Fibroblast of skin of left biceps (primary cell): ENCODE measurements at places on chromosomes 5 and 9.
A peak's percentile ranks its signal among the peaks of the same experiment; 100 is the strongest.

DNA sequence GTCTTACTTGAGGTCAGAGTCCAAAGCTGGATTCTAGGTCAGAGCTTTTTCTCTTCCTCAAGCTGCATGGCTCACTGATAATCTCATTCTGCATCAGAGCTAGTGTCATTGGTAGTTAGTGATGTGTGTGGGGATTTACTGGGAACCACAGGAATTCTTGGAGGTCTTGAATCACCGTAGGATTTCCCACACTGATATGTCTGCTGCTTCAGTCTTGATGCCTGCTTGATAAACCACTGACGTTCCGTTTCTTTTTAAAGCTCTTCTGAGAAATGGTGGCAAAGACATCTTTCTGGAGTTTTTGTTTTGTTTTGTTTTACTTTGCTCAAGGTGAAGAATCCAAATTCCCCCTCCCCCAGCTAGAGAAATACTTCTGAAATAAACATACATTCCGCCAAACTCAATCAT, 1.2 kb upstream of the GARIN3 start:
- peak; percentile 67 for DNase-seq

- DNase-seq, result no peak
Observed at GRCh38 chr5:126613941-126614592, 13.3 kb downstream of the PHAX start.

GRCh38 chr9:132381966-132382541, 24.6 kb downstream of the TTF1 start:
- no peak for DNase-seq

DNA sequence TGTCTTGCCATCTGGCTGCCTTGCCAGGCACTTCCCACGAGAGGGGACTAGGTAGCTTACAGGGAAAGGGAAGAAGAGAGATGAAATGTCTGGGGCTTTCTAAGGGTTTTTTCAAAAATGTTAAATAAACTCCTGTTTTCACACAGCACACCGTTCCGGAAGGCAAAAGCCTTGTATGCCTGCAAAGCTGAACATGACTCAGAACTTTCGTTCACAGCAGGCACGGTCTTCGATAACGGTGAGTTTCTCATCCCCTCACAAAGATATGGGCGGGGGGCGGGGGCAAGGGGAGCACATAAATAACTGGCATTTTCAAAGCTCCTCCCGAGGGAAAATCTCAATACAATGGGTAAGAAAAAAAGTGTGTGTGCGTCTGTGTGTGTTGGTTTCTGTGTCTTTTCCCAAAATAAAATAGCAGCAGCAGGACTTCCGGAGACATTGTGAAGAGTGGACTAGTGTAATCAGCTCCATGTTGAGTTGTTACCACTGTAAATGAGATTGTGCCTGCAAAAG, 189.6 kb downstream of the NR3C1 start:
- DNase-seq, result no peak

DNA sequence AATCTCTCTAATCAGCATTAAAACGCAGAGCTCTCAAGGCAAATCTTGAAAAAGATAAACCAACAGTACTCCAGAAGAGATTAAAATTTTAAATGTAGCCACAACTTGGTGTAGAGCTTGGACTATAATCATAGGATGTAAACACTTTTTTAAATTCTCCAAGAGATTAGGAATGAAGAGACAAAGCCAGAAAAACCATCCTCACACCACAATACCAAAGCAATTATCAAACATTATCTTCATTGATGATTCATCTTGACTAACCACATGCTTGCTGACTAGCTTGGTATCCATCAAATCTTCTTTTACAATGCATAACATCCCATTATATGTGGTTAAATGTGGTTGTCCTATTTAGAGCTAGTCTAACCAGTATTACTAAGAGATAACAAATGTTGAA, 815.1 kb downstream of the TLE1 start:
- peak; percentile 80 for DNase-seq

DNA sequence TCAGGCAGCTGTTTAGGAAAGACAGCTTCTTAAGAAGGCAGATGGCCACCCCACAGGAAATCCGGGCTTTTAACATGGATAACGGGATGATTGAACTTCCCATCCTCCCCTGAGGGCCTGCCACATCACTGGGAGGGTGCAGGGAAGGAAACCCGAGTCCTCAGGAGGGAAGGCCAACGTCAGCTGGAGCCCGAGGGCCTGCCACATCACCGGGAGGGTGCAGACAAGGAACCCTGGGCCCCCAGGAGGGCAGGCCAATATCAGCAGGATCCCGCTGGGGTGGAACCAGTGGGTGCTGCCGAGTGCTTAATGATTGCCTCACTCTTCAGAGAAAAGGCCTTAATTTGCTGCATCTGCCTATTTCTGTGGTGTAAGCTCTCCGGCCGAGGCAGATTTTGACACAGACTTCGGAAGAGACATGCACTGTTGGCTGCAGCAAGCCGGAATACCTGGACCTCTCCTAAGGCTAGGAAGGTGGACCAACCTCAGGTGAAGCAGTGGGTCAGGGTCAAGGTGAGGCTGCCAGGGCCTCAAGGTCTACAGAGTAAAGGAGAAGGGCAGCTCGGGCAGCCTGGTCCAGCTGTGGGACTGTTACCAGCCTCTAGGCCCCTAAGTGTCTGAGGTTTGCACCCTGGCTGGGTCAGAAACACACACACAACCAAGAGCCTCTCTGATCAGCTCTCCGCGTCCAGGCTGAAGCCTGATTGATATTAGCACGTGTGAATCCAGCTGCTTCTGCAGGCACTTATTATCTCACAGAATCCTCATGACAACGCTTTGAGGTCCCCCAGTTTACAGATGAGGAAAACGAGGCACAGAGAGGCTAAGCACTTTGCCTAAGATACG, 14.8 kb upstream of the COL5A1 start:
- no peak for DNase-seq

GRCh38 chr5:139575751-139576150, 14.6 kb downstream of the UBE2D2 start:
- no peak for DNase-seq

DNA sequence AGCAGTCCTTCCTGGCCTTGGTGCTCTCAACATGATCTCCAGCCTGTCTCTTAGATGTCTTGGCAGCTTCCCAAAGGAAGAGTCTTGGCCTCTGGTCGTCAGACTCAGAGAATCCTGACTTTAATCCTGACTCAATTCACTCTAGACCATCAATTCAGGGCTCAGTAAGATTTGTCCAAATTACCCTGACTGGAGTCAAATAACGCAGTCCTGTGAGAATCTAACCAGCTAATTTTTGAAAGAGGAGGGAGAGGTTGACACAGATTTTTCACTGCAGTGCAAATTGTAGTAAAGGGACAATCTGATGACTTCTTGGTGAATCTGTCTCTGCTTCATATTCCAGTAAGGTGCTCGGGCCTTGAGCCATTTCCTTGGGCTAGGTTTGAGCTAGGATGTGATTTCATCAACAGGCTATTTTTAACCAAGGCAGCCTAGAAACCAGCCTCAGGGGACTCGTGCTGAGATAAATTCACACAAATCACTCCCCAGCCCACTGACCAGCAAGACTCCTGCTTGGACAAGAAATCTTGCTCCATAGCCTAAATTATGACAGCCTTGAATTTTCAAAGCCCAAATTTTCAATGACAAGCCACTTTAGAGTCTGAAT, 257.4 kb downstream of the ENC1 start:
- peak; percentile 40 for DNase-seq

DNA sequence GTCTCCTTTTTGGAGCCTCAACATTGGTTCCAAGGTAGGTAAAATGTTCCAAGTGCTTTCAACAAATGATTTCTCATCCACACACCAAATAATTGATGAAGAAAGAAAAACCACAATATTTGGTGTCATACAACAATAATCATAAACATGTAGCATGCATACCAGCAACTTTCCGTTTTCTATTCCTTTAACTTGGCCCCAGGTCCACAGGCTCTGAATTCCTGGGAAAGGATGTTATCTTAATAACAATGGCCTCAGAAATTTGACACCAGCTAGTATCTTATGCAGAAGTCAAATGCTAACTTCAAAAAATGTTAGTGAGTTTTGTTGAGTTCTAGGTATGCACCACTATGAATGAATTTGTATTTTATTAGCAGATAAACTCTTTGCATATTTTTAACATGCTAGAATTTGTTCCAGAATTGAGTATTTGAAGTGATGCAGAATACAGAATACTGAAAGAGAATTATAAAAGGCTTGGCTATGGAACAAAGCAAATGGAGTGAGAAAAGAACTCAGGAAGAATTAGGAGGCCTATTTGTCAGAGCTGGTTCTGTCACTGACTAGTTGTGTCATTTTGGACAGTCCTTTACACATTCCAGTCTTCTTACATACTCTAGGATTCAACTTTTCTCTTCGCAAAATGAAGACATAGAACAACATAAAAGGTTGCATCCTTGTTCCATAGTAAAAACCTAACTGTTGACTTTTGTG, 435.3 kb upstream of the TNC start:
- DNase-seq, result peak; percentile 78

DNA sequence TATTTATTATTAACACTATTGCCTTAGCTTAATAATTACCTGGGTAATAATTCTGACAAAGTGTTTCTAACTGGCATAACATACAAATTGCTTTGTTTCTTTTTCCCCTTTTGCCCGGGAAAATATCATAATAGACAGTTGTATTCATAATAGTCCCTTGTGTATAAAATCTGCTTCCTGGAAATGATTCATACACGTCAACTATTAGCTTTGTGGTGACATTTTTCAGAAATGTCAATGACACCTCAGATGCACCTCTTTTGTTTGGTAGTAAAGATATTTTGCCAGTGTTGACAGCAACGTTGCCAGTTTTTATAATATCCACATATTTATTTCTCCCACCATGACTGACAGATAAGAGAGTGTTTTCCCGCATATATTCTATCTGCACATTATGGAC, 73.0 kb downstream of the RASEF start:
- no peak for DNase-seq

GRCh38 chr5:108818613-108819272, 71.0 kb downstream of the FER start:
- DNase-seq, result no peak

DNA sequence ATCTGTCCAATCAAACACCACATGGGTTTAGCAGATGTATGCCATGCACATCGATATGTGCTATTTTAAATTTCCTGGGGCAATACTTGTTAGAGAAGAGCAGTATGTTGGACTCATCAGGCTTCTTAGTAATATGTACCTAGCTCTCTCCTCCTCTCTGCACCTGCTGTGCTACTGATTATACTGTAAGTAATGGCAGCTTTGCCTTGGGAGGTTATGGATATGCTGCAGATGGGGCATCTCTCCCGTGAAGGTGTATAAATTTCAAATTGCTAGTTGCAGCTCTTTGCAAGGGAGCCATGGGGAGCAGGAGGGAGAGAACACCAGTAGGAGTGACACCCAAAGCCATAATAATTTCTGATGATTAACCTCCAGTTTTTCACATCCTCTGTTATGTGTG, 101.5 kb downstream of the SPATA31D1 start:
- no peak for DNase-seq

DNA sequence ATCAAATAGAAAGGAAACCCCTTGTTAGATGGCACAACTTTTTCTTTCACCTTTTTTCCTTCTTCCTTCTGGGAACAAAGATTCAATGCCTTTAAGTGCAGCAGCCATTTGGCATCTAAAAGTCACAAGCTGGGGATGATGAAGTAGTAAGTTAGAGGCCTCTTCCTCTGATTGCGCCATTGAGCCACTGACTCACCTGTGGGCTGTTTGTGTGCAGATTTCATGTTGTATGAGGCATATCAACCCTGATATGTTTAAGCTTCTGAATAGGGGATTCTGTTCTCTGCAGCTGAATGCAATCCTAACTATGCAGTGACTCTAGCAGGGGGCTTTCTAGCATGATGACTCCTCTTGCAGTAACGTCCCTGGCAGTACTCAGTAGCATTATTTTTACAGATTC, 599.9 kb downstream of the CSNK1G3 start:
- no peak for DNase-seq

DNA sequence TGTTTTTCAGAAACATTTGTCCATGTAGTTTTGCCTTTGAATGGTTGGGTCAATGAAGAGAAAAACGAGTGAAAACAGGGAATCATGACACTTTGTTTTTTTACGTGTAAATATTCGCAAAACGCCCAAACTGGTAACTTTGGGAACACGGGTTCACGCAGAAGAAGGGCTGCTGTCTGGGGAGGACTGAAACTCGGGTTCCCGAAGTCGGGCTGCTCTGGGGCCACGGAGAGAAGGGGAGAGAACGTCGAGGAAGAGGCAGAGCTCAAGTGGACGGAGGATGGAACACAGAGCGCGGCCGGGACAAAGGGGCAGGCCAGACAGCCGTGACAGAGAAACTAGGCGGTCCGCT, 478 bp upstream of the SETD9 start:
- DNase-seq, result no peak

DNA sequence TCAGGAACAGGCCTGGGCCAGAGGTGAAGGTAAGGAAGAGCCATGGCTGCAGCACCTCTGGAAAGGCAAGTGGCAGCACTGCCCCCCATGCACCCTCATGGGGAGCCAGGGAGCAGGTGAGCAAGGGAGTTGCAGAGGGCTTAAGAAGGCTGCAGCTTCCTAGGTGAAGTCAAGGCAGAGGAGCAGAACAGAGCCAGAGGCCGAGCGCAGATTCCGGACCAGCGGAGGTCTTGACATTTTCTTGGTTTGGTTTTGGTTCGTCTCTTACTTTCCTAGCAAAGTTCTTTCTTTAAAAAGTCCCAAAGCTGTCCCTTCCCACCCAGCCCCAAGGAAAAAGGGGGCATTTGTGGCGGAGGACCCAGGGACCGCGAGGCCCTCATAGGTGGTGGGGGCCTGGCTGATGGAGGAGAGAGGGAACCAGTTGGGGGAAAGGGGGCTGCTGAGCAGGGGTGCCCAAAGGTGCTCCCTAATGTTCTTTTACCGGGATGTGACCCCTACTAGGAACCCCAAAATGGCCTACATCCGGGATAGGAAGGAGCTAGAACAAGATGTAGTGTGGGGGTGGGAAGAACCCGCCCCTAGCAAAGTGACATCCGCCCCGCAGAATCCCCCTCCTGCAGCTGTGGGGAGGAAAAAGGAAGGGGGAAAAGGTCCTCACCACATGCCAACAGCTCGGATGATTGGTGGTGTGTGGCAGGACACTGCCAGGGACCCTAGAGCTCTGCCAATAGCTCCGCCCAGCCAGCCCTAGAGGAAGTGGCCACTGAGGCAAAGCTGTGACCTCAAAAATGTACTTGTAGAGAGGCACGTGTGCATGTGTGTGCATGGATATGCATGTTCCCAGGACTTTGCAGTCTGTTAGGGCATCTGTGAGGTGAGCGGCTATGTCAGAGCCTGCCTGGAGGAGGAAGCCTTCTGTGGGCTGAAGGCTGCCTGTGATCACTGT, 914 bp upstream of the CD72 start:
- DNase-seq, result no peak

DNA sequence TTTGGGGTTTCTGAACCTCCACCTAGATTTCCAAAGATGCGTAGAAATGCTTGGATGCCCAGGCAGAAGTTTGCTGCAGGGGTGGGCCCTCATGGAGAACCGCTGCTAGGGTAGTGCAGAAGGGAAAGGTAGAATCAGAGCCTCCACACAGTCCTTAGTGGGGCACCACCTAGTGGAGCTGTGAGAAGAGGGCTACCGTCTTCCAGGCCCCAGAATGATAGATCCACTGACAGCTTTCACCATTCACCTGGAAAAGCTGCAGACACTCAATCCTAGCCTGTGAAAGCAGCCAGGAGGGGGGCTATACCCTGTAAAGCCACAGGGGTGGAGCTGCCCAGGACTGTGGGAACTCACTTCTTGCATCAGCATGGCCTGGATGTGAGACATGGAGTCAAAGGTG, 13.3 kb upstream of the HSDL2 start:
- DNase-seq, result no peak

GRCh38 chr5:137291031-137291430, 208.1 kb downstream of the SPOCK1 start:
- DNase-seq, result no peak

- no peak for DNase-seq
Observed at GRCh38 chr5:179294891-179295777, 50.1 kb downstream of the ADAMTS2 start.

- DNase-seq, result no peak
Observed at GRCh38 chr9:104269996-104270963, 176.2 kb downstream of the SMC2 start.
